Dermis microvascular lymphatic vessel endothelial cell (primary cell): ENCODE measurements at places on chromosomes 16 and 17.

DNA sequence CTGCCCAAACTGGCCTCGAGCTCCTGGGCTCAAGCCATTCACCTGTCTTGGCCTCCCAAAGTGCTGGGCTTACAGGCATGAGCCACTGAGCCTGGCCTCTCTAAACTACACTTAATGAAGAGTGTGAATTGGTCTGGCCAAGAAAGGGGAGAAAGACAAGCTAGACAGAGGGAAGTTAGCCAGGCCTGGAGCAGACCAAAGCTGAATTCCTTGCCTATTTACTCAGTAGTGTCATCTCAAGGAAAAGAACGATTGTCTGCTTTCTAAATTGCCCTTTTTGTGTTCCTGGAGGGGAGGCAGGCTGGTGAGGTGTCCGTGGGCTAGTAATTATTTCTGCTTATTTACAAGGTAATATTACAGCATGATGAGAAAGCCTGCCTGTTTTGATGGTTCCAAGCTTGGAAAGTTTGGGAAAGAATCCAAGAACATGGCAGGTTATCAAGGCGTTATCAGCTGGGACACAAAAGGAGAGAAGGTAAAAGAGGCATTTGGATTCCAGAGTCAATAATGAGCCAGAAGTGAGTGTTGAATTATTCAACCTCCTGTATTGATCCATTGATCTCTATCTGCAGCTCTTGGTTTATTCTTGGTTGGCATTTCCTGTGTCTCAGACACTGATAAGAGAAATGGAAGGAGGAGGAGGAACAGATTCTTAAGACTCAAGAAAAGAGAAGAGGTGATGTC, 6.3 kb upstream of the CBFB start:
- no peak for DNase-seq

GRCh38 chr16:56363181-56363716, 62.1 kb downstream of the AMFR start:
- no peak for DNase-seq

DNA sequence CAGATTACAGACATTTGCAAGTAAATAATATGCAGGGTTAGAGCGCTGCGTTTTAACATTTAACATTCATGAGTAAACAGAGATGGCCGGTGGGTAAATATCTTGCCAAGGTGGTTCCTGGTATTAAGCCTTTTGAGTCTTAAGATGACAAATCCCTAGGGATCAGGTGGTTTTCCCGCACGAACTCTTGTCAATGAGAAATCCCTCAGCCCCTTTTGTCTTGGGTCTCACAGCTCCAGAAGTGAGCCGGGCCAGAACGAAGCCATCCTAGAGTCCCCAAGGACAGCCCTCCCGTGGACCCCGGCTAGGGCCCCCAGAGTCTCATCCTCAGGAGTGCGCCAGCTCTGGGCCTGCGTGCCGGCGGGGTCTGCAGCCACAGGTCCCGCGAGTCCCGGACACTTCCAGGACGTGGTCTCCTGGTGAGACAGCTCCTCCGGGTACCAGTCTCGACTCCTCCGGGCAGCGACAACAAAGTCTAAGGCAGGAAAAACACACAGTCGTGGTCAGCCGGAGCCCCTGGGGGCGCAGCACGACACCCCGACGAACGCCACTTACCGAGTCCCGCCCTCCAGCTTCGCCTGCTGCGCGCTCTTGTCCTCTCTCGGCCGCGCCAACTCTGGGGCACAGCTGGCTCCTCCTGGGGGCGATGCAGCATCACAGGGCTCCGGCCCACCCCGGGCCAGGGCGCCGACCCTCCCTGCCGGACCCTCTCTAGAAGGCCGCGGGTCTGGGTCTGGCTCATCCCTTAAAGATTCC, 13.3 kb downstream of the MIS12 start:
- no peak for DNase-seq

GRCh38 chr16:31298958-31299357, 39.2 kb downstream of the ITGAM start:
- DNase-seq: no peak

DNA sequence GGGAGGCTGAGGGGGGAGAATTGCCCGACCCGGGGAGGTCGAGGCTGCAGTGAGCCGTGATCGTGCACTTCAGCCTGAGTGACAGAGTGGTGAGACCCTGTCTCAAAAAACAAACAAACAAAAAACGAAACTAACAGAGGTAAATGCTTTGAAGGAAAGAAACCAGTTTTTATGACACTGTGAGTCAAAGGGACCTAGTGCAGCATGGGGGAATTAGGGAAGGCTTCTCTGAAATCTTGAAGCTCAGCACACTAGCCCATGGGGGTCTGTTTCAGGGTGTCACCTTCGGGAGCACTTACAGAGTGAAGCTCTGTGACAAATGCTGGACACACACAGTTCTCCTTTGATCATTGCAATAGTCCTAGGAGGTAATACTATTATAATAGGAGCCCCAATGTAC, 16.6 kb downstream of the ITPRIPL2 start:
- no peak for DNase-seq

DNA sequence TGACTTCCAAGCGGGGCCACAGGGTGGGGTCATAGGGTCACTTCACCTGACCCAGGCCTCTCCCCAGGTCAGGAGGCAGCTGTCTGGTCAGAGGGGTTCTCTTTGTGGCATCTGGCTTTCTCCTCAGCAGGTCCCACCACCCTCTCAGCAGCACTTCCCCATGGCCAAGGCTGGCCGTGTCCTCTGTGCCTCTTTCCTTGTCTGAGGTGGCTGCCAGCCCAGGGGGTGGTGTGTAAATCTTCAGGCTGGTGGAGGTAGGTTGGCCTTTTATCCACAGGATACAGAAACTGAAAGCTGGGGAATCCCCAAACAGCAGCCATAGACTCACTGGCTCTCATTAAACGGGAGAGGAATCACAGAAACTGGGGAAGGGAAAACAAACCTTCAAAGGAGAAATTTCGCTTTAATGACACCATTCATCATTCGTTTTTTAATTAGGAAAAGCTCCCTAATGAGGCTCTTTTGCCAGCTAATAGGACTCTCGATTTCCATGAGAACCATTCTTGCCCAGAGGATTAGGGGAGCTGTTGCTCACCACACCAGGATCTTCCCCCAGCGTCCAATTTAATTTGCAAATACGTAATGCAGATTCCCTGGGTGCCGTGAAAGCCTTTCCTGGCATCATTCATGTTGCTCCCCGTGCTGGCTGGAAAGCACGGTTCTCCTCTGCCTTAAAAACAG, 18.0 kb downstream of the C17orf75 start:
- peak; percentile 45 for DNase-seq

DNA sequence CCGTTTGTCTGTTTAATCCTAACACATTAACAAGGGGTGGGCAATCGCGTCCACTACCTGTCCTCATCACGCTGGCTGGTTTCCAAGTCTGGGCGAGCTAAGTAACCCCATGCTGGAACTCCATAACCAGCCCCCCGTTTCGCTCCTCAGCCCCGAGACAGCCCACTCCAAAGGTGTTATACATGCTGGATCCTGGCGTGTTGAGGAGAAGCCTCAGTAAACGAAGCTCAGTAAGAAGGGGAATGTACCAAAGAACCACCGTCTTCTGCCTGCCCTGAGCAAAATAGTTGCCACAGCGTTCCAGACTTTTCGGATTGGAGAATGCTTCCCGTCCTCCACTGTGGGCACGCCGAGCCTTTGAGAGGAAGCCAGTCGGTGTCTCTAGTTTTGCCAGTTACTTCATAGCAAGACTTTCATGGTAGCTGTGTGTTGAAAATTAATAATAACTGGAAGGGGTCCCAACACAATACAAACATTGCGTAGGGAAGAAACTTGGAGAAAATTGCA, 16.1 kb upstream of the C17orf78 start:
- peak; percentile 7 for DNase-seq

GRCh38 chr16:77113835-77114234, 77.2 kb upstream of the MON1B start:
- peak; percentile 21 for DNase-seq

GRCh38 chr17:65560628-65561451, 608 bp downstream of the AXIN2 start:
- DNase-seq: peak; percentile 79

- no peak for DNase-seq
Measured at GRCh38 chr17:75979705-75980187, 706 bp downstream of the TEN1 start.

DNA sequence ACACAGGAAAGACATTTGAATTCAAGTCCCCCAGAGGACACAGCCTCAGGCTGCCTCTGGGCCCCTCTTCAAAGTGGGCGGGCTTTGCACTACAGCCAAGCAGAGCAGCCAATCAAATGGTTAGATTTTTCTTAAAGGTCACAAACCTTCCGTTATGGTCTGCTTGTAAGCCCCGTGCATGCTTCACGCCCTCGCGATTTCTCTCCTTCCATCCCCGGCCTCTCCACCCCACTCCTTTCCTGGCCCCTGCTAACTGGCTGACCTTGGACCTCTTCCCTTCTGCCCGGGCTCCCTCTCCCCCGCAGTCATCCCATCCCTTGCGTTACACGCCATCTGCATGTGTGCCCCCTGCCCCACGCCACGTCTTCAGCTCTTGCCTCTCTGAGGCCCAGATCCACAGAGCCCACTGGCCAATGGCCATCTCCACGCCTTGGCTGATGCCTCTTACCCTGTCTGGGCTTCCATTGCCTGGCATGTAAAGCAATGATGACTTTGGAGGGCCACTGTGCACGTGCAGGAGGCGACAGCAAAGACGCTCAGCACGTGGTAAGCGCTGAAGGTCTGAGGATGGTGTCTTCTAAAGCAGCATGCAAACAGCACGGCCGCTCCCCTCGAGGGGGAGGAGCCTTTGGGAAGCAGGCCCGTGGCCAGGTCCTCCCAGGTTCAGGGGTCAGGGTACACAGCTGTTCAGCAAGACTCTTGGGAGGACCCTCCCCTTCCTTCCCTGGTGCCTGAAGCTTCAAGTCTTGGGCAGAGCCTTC, 86.8 kb downstream of the ZDHHC7 start:
- no peak for DNase-seq

GRCh38 chr16:57062329-57062728, 30.1 kb upstream of the CPNE2 start:
- DNase-seq: peak; percentile 73

DNA sequence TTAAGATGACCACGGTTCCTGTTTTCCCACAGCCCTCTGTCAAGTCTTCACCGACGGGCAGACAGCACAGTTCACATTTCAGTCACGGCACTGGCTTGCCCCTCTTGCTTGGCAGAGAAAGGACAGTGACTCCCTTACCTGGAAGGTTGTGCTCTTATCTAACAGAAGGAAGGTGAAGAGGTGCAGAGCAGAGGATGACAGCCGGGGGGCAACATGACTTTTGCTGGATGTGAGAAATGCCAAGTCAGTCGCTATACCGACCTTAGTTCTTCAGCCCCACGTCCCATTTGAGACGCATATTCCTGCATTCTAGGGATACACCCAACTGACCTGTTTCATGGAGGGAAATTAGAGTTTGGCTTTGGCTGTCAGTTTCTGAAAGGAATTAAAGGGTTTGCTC, 492.3 kb downstream of the NPIPA7 start:
- DNase-seq: no peak

DNA sequence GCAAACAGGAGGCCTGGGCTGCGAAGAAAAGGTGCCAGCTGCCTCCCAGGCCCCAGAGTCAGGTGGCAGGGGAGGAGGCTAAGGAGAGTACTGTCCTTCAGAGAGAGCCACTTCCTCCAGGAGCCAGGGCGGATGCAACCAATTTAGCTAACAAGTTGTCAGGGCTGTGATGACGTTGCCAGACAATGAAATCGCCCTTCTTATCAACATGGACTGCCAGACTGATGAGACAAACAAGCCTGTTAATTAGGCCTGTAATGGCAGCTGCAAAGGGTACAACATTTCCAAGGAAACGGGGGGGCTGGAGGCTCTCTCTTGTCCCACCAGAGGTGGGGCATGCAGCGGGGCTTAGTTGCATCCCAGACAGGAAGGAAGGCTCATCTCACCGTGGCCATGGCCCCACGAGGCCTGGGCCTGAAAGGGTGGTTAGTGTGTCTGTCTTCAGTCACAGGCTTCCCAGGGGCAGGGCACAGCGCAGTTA, 111.8 kb downstream of the SDK2 start:
- DNase-seq: no peak

- DNase-seq: no peak
Measured at GRCh38 chr17:82228278-82228841, 482 bp upstream of the SLC16A3 start.

DNA sequence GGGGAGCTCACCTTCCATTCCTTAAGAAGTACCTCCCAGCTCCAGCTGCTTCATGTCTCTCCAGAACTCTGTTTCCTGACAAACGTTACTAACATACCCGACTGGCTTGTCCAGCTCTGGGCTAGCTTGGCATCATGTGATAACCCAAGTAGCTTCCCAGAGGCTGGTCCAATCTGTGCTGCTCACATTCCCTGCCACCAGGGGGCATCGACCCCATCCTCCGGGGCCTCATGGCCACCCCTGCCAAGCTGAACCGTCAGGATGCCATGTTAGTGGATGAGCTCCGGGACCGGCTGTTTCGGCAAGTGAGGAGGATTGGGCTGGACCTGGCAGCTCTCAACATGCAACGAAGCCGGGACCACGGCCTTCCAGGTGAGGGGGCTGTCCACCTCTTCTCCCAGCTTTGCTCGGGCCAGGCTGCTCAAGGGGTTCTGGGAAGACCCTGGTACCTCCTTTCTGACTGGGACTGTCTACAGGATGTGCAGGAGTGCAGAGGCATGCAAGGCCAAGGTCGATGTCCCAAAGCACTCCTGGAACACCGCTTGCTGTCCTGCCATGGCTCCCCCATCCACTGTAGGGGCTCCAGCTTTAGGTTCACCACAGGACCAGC, 7.6 kb downstream of the EPX start:
- peak; percentile 22 for DNase-seq

- no peak for DNase-seq
Measured at GRCh38 chr16:78306361-78306760, 206.9 kb downstream of the WWOX start.

DNA sequence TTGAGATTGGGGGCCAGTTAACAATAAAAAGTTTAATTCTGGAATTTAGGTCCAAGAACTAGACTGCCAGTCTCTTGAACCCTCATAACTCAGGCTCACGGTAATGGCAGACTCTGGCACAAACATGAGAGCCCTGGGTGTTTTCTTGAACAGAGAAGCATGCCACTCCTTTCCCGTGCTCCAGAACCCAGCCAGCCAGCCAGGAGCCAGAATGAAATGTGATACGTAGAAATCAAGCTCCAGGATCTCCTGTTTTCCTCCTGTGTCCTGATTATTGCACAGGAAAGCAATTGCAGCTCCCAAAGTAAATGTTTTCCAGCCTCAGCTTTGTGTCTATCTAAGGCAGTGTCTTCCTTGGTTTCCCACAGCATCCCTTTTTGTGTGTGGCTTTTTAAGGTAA, 46.2 kb upstream of the NOL11 start:
- peak; percentile 43 for DNase-seq

DNA sequence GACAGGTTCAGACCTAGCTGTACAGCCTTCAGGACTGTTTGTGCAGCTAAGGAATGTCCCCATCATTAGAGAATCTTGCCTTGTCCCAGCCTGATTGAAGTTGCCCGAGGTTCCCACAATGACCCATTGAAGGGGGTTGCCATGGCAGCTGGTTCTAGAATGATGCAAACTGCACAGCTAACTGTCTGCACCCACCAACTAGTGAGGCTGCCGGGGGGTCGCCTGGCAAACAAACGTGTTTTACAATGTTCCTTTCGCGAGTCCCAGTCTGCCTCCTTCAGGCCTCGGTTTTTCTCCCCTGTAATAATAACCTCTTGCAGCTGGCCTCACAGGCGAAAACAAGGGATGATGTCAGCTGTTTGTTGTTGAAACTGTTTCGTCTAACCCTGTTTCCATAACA, 5.5 kb downstream of the C16orf96 start:
- DNase-seq: no peak
